RKO (cell line): ENCODE measurements at places on chromosomes 7 and 10.

DNA sequence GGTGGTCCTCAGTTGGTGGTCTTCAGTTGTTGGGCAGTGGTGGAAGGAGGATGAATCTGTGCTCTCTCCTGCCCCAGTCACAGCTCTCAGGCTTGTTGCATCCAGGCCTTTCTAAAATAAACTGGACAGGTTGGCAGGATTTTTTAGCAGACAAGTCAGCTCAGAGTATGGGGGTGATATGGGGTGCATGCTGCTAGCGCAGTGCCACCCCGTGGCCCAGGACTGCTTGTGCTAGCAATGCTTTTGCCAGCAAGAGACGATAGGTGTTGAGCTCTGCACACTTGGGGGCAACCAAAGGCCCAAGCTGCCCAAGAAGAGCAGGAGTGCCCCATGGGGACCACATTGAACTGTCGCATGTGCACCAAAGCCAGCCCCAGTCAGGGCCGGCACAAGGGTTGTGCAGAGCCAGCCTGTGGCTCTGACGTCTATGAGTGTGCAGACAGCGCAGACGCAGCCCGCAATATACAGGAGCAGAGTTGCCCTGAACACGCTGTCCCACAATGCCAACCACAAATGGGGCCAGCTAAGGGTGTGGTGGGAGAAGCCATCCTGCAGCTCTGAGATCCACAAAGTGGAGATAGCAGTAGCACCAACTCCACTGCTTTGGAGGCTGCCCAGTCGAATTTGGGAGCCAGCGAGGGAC is 49.8 kb upstream of the PDSS1 start:
- peak; percentile 21 for DNase-seq

GRCh38 chr10:22219308-22219707 is 1.5 kb upstream of the EBLN1 start:
- DNase-seq: peak; percentile 69

DNA sequence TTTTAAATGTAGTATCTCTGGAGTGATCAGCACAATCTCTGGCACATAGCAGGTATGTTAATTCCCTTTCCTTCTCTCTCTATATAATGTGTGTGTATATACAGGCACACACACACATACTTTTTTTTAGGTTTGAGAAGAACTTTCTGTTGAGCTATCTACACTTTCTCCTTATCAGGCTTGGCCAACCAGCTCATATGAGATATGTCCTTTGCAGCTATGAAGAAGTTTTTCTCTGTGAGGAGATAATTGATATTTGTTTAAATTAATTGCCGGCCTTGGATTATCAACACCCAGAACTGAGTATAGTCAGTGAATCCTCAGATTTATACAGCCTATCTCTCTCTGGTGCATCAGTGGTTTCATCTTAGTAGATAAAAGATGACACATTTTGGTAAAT is 2.3 kb upstream of the MCU start:
- DNase-seq: no peak

- DNase-seq: no peak
Measured at GRCh38 chr10:110141871-110142635, 65.4 kb upstream of the MXI1 start.

DNA sequence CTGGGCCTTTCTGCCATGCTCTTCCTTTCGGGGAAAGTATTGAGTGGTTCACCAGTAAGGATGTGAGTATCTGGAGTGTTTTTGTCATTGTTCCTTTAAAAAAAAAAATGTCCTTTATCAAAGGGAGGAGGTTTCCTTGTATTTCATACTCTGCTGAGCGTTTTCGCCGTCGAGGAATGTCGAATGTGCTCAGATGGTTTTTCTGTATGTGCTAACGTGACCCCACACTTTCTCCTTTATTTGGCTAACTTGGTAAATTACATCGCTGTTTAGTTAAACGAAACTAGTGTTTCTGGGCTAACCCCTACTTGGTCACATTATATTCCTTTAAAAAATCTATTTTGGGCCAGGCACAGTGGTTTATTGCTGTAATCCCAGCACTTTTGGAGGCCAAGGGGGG is 45.9 kb downstream of the INPP5A start:
- no peak for DNase-seq

- peak; percentile 69 for DNase-seq
Measured at GRCh38 chr7:23020742-23021401, 6.9 kb upstream of the HYCC1 start.

GRCh38 chr7:115410972-115411686 is 489.2 kb downstream of the MDFIC start:
- DNase-seq: no peak

DNA sequence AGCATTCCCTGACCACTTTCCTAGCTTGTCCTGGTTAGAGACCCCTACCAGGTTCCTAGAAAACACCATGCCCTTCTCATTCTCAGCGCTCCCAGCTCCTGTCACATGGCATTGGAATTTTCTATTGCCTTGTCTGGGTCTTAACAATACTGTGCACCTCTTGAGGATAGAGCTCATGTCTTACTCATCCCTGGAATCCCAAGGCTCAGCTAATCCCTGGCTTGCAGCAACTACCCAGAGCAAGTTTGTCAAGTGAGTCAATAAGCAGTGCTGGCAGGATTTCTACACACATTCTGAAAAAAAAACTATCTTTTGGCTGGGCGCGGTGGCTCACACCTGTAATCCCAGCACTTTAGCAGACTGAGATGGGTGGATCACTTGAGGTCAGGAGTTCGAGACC is 11.7 kb upstream of the PRDX3 start:
- DNase-seq: peak; percentile 94

DNA sequence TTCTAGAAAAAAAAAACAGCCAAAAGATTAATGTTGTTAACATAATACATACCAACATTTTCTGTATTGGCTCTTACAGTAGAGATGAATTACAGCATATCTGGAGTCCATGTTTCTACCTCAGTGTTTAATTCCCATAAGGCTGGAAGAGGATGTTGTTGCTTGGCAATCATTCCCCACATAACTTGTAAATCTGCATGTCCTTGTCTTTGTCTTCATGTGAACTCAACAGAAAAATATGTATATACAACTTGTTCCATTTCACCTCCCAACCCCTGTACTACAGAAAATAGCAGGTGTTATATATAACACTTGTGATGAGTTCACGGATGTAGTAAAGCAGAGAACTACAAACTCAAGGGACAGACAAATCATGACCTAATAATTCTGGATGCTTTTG is 160.9 kb upstream of the SEMA3C start:
- no peak for DNase-seq

DNA sequence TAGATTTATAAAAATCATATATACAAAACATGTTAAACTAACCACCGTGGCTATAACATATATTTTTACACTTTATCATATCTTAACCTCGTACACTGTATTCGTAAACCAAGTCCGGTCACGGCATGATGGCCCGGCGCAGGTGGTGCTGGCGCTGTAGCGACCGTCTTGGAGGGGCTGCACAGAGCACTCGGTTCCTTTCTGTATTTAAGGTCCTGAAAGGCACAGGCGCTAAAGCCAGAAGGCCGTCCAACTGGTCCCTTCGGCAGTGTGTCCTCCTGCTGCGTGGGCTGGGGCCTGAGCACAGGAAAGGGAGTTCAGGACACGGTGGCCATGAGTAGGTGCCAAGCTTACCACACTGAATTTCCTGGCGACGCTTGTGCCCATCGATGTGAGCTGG is 33.8 kb downstream of the AMZ1 start:
- no peak for DNase-seq

DNA sequence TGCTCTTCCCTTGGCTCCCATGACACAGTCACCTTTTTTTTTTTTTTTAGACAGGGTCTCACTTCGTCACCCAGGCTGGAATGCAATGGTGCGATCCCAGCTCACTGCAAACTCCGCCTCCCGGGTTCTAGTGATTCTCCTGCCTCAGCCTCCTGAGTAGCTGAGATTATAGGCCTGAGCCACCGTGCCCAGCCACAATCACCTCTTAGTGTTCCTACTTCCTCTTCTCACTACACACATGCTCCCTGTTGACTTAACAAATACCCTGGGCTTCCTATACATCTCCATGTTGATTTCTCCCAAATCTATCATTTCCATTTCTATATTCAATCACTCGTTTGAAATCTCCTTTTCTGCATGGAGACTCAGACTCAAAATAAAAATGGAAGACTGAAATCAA is 91.7 kb downstream of the CUBN start:
- DNase-seq: no peak

- DNase-seq: peak; percentile 84
Measured at GRCh38 chr10:79320820-79321493, 26.3 kb upstream of the PPIF start.

GRCh38 chr7:129728875-129729467 is 117.5 kb downstream of the NRF1 start:
- no peak for DNase-seq

DNA sequence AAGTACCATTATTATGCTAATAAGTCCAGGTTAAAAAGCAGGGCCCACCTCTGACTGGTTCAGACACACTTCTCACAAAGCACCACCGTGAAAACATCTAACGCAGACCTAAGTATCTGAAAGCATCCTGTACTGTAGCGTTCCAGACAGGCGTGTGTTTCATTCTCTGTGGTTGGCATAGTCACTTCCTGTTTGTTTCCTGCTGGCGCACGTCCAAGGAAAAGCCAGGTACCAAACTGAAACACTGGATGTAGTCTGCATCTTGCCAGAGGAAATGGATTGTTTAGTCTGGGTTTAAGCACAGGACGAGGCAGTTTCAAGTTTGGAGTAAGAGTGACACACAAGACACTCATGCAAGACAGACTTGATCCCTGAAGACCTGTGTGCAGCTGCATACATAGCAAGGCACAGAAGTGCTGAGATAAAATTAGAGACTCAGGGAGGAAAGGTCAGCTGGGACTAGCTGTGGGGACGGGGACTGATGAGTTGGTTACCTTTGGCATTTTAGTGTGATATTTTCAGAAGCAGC is 23.3 kb downstream of the BPGM start:
- DNase-seq: peak; percentile 86

DNA sequence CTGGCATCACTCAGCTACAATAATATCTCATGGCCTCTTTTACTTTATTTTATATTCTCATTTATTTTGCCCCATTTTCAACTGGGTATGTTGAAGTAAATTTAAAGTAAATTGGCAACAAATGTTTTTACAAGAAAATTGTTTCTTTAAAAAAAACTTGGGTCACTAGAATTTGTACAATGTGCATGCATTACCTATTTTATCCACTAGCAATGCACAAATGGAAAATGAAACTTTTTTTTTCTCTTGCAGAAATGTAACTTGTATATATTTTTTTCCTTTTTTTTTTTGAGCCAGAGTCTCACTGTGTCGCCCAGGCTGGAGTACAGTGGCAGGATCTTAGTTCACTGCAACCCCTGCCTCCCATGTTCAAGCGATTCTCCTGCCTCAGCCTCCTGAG is 10.3 kb upstream of the H2AZ2 start:
- no peak for DNase-seq

DNA sequence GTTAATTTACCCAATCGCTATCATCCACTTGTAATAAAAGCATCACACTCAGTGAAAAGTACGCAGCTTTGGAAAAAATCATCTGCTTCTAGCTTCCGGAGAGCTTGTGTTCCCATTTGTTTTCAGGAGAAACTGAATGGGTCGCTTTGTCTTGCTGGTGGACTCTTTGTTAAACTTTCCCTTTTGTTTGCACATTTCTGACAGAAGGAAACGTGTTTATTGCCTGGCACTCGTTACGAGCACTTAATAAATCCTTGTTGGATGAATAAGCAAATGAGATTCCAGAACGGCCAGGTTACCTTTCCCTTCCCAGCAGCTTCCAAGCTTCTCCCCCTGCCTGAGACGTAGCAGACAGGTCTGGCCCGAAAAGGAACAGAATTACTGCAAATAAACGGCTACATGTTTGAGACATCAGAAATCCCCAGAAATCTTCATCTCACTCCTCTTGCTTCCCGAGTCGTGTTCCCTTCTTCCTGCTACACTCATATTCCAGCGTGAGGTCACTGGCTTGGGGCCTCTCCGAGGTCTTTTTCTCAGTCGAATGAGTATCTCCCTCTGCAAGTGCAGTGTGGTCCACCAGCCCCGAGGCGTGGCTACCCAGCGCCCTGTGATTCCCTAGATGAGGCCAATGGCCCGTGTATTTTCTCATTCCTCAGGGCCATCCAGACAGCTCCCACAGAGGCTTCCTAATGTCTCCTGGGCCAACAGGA is 167.2 kb downstream of the FRMD4A start:
- no peak for DNase-seq

DNA sequence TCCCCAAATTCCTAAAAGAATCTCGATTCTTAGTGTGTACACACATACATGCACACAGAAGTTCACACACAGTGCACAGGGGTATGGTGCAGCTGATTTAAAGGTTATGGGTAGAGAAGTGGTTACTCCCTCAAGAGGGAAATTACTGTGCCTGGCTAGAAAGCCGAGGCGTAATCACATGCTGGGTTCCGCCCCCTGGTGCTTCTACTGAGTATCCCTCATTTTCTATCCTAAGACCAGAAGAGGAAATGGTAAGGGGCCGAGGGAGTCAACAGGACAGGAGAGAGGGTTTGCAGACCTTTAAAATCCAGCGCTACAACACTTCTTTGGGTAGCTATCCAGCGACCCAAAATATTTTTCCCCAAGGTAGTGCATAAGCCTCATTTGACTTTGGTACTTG is 147.3 kb upstream of the TMEM196 start:
- no peak for DNase-seq

- DNase-seq: peak; percentile 85
Measured at GRCh38 chr10:87860156-87860795, 3.1 kb downstream of the KLLN start.

DNA sequence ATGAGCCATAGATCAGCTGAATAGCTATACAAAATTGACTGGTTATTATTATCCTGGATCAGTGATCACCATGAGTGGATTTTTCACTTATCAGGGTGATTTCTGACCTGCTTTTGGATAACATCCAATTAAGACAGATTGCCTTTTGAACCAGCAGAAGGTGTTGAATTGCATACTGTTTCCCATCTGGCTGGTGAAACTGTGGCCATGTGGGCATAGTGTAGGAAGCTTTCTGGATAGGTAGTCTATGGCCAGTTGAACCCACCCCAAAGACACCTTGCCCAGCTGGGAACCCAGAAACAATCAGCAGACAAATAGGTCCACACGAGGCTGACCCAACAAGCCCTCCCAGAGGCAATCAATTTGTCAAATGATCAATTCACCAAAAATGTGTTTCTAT is 29.3 kb downstream of the DNAJC12 start:
- no peak for DNase-seq

DNA sequence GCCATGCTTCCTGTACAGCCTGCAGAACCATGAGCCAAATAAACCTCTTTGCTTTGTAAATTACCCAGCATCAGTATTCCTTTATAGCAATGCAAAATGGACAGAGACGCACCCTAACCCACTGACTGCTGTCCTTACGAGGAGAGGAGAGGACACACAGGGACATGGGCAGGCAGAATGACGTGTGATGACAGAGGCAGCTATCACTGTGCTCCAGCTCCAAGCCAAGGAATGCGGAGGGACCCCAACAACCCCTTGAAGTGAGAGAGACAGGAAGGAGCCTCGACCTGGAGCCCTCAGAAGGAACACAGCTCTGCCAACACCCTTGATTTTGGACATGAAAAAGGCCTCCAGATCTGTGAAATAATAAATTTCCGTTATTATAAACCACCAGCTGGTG is 46.6 kb upstream of the EBF3 start:
- DNase-seq: no peak

DNA sequence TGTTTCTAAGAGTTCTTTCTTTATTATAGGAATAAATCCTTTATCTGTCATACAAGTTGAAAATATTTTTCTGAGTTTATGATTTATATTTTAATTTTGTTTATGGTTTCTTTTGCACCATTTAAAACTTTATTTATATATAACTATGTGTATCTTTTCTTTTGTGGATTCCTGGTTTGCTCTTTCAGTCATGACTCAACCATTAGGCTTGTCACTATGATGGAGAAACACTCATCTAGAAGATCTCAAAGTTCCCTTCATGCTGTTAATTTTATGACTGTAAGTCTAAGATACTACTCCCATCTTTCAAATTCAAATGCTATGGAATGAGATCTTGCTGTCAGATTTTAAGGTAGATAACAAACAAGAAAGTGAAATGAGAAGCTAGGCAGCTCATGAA is 199.5 kb downstream of the INHBA start:
- DNase-seq: no peak
